ENCODE measurements at places on chromosomes 16 and 17.

GRCh38 chr17:62614142-62614541 is 13.3 kb upstream of the MRC2 start:
- DNase-seq, result no peak

DNA sequence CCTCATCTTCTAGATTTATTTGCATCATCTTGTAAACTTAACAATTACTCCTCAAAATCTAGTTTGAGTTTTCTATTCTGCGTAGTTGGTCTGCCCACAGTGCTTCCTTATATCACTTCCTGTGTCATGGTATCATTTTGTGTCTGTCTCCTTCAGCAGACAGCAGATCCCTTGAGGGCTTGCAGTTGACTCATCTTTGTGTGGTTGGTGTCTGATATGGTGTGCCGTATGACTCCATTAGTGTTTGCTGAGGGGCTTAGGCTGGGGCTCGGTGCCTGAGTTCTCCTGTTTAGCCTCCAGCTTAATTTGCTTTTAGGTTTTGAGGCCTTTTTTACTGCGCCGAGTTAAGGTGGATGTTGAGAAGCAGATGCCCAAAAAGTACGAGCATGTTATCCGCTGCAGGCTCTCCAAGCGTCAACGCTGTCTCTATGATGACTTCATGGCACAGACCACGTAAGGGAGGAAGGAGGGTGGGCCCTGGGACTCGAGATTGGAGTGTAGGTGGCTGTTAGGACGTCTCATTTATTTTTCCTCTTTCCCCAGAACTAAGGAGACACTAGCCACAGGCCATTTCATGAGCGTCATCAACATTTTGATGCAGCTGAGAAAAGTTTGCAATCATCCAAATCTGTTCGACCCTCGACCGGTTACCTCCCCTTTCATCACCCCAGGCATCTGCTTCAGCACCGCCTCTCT is 16.9 kb downstream of the SRCAP start:
- no peak for DNase-seq

GRCh38 chr17:82881900-82882714 is 42.3 kb upstream of the ZNF750 start:
- no peak for DNase-seq

- DNase-seq, result no peak
Observed at GRCh38 chr16:3878610-3879009, 1.9 kb downstream of the CREBBP start.

- no peak for DNase-seq
Observed at GRCh38 chr17:10051112-10051511, 146.0 kb upstream of the RCVRN start.

DNA sequence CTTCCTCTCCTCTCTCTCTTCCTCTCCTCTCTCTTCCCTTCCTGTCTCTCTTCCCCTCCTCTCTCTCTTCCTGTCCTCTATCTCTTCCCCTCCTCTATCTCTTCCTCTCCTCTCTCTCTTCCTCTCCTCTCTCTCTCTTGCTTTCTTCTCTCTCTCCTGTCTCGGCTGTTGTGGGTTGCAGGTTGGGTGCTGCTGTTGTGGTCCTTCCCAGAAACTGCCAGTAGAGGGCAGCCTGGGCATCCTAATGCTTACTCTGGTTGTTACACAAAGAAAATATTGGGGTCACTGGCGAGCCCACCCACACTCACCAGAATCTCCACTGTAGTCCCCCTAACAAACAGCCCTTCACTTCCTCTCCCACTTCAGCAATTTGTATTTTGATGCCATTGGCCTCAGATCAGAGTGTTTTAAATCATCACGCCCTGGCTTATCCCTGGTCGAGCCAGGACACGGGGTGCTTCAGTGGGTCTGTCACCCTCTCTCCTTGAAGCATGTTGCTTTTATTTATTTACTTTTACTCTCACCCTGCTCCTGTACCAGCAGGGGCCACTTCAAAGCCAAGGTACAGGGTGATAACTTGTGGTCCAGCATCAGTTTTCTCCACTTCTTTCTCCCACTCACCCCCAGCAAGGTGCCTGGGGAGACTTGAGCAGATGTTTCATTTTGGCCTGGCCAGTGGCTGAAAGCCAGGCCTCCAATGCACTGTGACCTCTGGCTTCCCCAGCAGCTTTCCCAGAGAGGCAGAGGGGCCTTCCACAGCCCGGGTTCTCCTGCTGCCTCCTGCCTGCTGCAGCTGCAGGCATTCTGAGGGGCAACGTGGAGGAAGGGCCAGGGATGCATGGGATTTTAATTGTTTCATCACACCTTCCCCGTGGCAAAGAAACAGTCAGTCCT is 4.7 kb upstream of the MMP15 start:
- DNase-seq, result no peak

- DNase-seq, result no peak
Observed at GRCh38 chr17:27840688-27841087, 40.4 kb upstream of the NOS2 start.

- DNase-seq, result no peak
Observed at GRCh38 chr16:57503366-57503765, 17.1 kb upstream of the DOK4 start.

DNA sequence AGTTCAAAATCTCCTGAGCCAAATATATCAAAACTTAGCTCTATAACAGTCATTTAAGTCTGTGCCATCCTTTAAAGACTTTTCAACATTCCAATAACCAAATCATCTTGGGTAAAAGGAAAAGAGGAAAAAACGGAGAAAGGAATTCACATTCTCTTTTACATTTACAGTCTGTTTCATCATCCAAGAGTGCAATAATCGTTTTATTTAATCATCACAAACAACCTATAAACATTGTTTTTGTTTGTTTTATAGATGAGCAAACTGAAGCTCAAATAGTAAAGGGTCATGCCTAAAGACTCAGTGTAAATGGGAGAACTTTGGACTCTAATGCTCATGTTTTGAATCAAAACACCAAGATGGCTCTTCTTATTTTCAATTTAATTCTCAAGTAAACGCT is 252.3 kb downstream of the TOX3 start:
- DNase-seq, result no peak

Data from stimulated activated CD8-positive, alpha-beta memory T cell treated with anti-CD3 and anti-CD28 coated beads, Interleukin-15, amount 100 ng/mL, for 24 hours (primary cell).